Psoas muscle (tissue), 8 donors: ENCODE measurements at places on chromosomes 5 and 9. TPM values are rescaled to one million over a fixed set of nuclear protein-coding genes. Genes with fewer than 3 reads are reported as not detected.

- no peak for DNase-seq
These were observed 43.8 kb downstream of the SLC38A9 start for GRCh38 chr5:55668356-55668755.

DNA sequence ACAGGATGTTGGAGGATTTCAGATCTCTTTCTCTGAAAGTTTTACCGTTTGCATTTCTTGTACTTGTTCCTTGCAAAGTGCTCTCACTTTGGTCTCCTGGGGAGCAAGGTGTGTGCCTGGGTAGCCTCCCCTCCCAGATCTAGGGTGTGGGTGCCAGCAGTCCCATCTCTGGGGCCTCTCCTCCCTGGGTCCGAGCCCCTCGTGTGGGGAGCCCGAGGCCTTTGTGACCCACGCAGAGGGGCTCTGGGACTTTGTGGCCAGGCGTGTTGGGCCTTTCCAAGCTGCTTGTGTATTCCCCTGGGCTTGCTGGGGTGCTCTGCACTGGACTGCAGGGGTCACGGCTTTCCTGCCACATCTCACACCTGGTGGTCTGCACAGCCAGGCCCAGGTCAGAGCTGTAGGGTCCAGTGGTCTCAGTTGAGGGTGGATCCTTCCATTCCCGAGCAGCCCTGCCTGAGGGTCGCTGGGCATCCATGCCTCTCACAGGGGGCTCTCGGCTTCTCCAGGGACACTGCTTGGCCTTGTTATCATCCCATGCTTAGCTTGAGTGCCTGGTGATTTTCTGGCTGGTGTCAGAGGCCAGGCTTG is 96.3 kb downstream of the CACNA1B start:
- DNase-seq: no peak

The SPRY4 gene
- 6.2 TPM for total RNA-seq

GRCh38 chr5:16934677-16935153 is 1.4 kb downstream of the MYO10 start:
- DNase-seq: no peak

GRCh38 chr5:162664846-162665245 is 597.3 kb downstream of the GABRG2 start:
- no peak for DNase-seq

The STPG3 gene
- not detected for total RNA-seq

- peak; percentile 86 for DNase-seq
These were observed 7.2 kb upstream of the ABLIM3 start for GRCh38 chr5:149133795-149134777.

DNA sequence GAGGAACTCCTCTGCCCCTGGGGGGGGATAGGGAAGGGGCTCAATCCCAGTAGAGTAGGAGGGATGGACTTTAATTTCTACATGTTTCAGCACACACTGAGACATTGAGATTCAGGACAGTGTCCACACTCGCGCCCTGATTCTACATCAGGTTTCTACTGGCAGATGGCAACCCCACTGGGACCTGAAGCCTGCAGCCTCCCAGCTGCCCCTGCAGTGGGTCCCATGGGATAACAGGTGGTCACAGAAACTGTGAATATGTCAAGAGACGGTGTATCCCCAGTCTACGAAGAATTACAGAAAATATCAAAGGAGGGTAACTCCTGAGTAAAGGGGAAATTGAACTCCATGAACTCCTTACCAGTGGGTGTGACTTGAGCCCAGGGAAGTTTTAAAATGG is 2.4 kb upstream of the TERT start:
- no peak for DNase-seq

- no peak for DNase-seq
These were observed 40.2 kb downstream of the TRIO start for GRCh38 chr5:14183187-14183939.

- no peak for DNase-seq
These were observed 23.7 kb downstream of the CWC27 start for GRCh38 chr5:64792469-64792868.

- no peak for DNase-seq
These were observed 78.6 kb upstream of the MPDZ start for GRCh38 chr9:13358128-13358527.

GRCh38 chr5:174146556-174146955 is 101.0 kb downstream of the NSG2 start:
- DNase-seq: no peak

DNA sequence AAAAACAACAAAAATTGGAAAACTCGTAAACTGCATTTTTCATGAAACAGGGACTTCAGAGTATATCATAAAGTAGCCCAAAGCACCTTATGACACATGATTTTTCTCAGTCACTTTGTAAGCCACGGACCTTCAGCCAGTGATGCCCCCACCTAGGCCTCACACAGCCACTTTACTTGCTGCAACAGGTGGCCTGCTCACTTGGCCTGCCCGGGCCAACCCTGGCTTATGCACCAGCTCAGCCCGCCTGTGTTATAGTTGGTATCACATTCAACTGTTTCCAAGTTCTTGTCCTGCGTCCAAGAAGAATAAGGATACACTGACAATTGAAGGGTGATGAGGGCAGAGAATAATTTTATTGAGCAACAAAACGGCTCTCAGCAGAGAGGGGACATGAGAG is 219.2 kb downstream of the FER start:
- DNase-seq: no peak

DNA sequence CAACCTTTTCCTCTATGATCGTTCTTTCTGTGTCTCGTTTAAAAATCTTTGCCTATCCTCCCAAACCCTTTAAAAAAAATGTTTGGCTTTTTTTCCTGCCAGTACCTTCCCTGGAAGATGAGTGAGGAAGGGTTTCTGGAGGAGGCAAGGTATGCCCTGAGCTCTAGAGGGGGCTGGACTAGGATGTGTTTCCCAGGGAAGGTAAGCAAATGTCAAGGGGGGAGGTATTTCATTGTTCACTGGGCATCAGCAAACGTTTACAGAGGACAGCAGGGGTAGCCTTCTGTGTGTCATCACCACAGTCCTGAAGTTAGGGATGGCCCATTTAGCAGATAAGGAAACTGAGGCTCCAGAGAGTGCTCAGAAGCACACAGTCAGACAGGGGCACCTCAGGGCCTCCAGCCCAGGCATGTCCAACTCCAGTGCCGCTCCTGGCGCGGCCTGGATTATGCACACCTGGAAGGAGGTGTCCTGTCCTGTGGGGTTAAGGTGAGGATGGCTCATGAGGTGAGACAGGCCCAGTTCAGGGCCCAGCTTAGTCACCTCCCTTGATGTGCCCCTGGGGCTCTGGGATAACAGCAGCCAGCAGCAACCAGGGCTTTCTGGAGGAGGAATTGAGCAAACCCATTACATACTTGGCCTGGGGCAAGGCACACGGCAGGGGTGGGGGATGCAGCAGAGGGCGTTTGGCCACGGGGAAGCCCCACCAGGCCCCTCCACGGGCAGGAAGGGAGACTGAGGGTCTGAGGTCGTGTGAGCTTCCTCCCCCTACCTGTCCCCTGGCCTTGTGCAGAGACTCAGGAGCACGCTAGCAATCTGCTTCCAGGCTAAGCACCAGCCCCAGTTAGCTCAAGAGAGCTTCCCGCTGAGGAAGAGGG is 100.3 kb upstream of the LMX1B start:
- DNase-seq: no peak
